ENCODE measurements at places on chromosomes 2 and 18.
A peak's percentile ranks its signal among the peaks of the same experiment; 100 is the strongest.

DNA sequence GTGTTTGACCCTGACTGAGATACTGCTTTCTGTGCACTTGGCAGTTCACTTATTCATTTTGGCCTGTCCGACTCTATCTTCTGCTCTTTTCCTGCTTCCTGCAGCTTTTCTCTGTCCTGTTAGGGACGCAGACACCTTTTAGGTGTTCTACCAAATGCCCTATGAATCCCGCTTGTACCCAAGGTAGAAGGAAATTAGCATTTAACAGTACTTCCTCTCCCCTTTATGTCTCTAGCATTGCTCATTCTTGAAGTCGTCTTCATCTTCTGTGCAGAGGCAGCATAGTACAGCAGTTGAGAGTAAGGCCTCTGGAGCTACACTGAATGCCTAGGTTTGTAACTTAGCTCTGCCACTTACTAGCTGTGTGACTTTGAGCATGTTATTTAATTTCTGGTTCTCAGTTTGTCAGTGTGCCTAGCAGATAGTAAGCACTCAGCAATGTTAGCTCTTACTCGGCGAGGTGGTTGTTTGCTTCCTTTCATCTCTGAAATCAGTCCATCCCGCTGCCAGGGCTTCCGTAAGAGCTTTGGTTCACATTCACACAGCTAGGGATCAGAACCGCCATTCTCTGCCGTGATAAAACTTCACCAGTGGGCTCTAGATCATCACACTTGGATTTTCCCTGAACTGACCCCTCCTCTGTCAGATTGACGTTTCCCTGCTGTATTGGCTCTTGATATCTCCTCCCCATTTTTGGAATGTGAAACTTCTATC, 1.4 kb downstream of the CCT7 start:
- DNase-seq, result no peak

- no peak for DNase-seq
These were observed 84.1 kb upstream of the RGPD4 start for GRCh38 chr2:107742460-107743027.

GRCh38 chr2:137980459-137980858, 16.2 kb downstream of the HNMT start:
- DNase-seq, result no peak

GRCh38 chr2:151280271-151280670, 9.2 kb downstream of the NMI start:
- DNase-seq, result no peak

DNA sequence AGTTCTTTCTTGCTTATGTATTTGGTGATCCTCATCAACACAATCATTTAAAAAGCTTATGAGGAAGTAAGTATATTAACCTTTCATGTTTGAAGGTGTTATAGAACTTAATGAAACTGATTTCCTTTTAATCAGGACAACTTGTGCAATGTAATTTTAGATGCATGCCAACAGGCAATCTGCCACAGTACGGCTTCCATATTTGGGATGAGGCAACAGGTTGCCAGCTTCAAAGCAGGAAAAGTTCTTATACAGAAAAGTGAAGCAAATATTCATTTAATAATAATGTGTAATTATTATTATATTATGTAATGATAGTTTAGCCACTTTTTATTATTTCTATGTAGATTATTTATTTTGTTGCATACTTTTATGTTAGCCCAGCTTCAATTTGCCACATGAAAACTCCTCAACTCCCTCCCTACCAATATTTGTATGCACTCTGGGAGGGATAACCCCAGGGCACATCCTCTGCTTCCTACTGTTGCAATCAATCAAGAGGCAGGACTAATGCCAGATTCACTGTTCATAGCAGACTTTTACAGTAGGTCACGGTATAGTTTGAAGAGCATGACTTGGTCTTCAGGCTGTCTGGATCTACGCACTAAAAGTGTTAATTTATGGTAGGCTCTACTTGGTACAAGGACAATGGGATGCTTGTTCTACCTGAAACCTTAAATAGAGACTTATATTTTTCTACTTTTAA, 277.2 kb downstream of the AGPS start:
- DNase-seq, result no peak

- DNase-seq, result no peak
These were observed 26.0 kb upstream of the IL37 start for GRCh38 chr2:112884869-112885505.

GRCh38 chr18:59921384-59921891, 21.6 kb downstream of the PMAIP1 start:
- DNase-seq, result no peak

DNA sequence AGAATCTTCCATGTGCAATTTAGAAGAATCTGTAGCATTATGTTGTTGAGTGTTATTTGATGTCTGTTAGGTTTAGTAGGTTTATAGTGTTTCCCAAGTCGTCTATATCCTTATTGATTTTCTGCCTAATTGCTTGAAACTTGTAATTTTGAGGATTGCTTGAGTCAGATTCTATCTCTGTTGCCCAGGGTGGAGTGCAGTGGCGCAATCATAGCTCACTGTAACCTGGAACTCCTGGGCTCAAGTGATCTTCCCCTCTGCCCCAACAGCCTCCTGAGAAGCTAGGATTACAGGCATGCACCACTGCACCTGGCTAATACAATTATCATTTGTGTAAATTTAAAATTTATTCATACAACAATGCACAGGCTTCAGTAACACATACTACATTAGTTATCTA, 3.1 kb upstream of the TCF23 start:
- DNase-seq, result no peak

- DNase-seq, result no peak
These were observed 101.7 kb upstream of the ALPP start for GRCh38 chr2:232276733-232277313.

DNA sequence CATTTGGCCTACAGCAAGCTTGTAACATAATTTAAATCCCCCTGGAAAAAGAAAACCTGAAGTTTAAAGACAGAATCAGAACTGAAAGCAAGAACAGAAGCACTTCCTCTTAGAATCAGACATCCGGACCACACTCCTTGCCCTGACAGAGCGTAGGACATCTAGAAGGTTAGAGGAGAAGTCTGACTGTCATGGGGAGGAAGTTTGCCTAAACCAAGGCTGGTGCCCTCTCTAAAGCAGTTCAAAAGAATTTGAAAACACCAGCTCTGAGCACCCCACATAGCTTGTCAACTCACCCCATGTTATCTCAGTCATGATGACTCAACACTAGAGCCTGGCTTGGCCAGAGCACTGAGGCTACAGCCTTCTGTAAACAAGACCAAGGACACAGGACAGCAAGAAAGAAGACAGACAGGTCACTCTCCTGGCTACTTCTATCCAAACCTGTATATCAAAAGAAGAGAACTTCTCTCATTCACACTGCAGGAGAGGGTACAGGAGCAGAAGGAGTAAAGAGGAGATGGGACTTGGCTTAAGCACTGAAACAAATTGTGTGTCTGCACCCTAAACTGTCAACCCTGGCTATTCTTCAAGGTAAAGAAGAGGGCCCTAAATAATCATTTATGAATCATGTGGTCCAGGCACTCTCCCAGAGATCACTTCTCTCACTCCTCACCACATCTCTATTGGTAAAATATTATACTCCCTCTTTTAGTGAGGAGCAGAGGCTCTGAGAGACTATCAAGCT, 198.6 kb downstream of the MEMO1 start:
- no peak for DNase-seq

DNA sequence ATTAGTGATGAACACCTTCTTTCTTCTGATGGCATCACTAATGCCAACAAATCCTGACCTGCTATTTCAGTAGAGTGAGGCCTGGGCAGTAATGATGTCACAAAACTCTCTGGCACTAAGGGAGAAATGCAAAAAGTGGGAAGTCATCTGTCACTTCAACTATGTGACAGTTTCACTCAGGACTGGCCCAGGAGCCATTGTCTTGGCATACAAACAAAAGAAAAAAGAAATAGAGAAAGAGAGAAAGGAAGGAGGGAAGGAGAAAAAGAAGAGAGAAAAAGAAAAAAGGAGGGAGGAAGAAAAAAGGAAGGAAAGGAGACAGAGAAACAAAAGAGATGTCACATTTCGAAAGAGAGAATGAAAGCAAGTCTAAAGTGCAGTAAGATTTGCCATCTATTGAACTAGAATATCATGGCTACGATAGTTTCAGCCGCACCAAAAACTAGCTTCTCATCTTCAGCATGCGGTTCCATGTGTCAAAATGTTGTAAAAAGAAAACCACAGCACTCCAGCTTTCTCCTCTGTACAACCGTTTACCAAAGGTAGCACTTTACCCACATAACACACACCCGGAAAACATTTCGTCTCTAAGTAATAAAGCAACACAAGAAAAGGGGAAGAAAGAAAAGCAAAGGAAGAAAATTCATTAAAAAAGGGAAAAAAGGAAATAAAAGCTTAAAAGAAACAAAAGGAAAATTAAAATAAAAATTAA, 50.1 kb downstream of the CD226 start:
- no peak for DNase-seq

DNA sequence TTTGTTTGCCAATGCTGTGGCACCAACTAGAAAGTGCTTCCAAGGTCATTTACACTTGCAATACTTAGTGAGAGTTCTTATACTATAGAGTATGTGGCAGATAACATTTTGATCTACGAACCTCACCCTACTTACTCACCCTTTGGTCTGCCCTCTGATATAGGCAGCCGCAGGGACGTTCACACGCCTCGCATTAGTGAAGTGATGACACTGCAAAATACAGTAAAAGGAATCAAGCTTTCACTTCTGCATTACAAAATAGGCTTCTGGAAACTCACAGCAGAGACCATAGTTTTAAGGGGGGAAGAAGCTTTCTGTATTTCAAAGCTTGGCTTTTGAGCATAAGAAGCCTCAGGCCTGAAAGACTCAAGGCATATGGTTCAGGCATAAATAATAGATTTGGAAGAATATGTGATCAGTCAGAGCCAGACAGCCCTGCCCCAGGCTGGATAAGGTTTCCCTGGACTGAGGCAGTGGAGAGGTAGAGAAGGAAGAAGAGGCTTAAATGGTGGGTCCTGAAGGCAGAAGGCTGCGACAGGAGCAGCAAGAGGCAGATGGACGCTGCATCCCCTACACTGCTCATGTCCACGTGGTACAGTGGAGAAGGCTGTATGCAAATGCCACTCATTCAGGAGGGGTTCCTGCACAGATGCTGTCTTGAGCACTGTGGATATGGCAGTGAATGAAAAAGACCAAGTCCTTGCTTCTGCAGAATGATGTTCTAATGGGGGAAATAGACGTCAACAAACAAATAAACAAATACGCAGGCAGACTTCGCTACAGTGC, 63.1 kb downstream of the FECH start:
- DNase-seq, result no peak

- DNase-seq, result peak; percentile 50
These were observed 188.2 kb downstream of the BCL2 start for GRCh38 chr18:63131106-63131958.

- no peak for DNase-seq
These were observed 36.3 kb downstream of the HDHD2 start for GRCh38 chr18:47113796-47114540.

- no peak for DNase-seq
These were observed 319.9 kb downstream of the AGPS start for GRCh38 chr2:177712462-177712861.

DNA sequence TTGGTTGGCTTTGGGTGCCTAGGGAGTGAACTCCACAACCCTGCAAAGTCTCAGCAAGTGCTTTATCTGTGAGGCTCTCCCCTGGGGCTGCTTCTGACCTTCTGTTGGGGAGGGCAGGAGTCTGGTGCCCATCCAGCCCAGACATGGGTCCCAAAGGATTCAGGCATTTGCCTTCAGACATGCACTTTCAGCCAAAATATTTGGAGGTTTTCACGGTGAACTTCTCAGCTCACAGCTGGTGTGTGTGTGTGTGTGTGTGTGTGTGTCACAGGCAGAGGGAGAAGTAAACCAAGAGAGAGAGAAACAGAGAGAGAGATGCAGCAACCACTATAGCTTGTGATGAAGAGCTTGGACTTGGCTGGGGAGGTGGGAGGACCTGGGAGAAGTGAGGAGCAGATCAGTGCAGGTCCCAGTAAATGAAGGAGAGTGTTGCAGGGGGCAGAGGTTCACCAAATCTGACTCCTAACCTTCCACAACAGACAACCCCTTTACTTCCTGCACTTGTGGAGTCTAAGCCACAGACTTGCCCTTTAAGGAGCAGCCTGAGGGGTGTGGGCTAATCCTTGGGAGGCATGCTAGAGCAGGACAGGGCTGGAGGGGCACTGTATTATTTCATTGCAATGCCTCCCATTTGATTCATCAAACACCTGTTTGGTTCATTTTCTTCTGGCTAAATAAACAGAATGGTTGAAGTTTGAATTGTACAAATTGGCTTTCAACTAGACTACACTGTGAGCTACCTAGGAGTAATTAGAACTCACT, 14.1 kb downstream of the SLC9A4 start:
- DNase-seq, result no peak

GRCh38 chr2:235433860-235434259, 60.0 kb upstream of the AGAP1 start:
- no peak for DNase-seq

- no peak for DNase-seq
These were observed 94.5 kb upstream of the HS6ST1 start for GRCh38 chr2:128413014-128413717.

GRCh38 chr18:29560270-29560669, 1383.3 kb upstream of the CDH2 start:
- no peak for DNase-seq

DNA sequence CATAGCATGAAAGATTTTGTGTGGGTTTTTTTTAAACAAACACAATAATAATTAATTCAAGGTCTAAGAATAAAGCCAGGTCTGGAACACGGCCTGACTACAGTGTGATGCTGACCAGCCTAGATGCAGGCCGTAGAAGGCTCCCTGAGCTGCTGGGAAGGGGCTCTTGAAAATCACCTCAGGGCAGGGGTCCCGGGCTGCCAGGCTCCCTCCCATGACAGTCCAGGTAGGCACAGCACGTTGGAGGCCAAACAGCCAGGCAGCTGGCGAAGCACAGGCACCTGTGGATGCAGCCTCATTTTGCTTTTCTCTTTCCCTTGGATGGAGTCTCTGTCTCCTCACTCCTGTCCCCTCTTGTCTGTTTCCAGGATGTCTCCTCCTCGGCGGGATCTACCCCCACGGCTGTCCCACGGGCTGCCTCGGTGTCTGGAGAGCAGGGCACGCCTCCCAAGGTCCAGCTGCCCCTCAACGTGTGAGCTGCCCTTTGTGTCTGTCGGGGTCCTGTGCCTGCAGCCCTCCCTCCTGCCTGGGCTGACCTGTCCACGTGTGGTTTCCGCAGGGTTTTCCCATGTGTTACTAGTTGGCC, 194.5 kb downstream of the SEPTIN10 start:
- no peak for DNase-seq

GRCh38 chr2:63841254-63842022, at the start of gene UGP2:
TSS of gene UGP2 (plus strand) at chr2:63841896. CDS start at chr2:63842186, 290 bp downstream.
- DNase-seq, result peak; percentile 89

- no peak for DNase-seq
These were observed 45.5 kb downstream of the ARHGEF4 start for GRCh38 chr2:130882111-130882690.

- DNase-seq, result no peak
These were observed 52.1 kb upstream of the ITGA6 start for GRCh38 chr2:172375251-172375650.

- DNase-seq, result no peak
These were observed 68.3 kb downstream of the BABAM2 start for GRCh38 chr2:27958711-27959378.

GRCh38 chr18:40447820-40448219, 1507.2 kb upstream of the PIK3C3 start:
- DNase-seq, result no peak

- no peak for DNase-seq
These were observed 266.4 kb downstream of the NAPG start for GRCh38 chr18:10792181-10792580.

GRCh38 chr18:34444622-34445021, 219.9 kb upstream of the NOL4 start:
- DNase-seq, result no peak

- no peak for DNase-seq
These were observed 1132.5 kb upstream of the CELF4 start for GRCh38 chr18:38698088-38698487.
